ENCODE measurements at places on chromosomes 4 and X.

DNA sequence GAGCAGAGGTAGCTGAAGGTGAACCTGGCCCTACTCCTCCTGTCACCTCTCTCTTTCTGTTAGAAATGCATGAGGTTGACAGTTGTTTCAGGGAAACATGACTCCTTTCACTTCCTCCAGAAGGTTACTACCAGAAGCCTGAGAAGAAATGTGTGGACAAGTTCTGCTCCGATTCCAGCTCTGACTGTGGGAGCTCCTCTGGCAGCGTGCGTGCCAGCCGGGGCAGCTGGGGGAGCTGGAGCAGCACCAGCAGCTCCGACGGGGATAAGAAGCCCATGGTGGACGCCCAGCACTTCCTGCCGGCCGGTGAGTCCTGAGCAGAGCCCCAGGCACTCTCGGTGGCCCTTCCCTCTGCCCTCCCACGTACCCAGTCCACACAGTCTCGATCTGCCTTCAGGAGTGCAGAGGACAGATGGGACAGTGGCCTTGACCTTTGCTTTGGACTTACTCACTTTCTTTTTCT, 61.3 kb upstream of the TLR2 start:
- DNase-seq = no peak

- DNase-seq = no peak
Observed at GRCh38 chrX:104913348-104913747, 307.1 kb downstream of the TEX13A start.

- no peak for DNase-seq
Observed at GRCh38 chr4:72283357-72283756, 251.6 kb downstream of the NPFFR2 start.

- no peak for DNase-seq
Observed at GRCh38 chrX:13254076-13254785, 65.6 kb downstream of the ATXN3L start.

DNA sequence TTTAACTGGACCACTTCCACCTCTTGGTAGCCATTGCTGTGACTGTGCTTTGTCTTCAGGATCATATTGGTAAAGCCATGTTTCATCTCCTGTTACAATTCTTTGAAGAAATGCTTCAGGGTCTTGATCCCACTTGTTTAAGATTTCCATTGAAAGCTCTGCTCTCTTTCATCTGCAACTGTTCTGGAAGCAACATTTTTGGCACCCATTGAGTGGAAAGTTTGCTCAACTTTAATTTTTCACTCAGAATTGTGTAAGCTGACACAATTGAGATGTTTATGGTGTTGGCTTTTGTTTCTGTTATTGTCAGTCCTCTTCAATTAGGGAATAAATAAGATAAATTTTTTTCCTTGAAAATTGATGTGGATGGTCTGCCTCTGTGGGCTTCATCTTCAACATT, 237.4 kb downstream of the MAPK10 start:
- DNase-seq = no peak

DNA sequence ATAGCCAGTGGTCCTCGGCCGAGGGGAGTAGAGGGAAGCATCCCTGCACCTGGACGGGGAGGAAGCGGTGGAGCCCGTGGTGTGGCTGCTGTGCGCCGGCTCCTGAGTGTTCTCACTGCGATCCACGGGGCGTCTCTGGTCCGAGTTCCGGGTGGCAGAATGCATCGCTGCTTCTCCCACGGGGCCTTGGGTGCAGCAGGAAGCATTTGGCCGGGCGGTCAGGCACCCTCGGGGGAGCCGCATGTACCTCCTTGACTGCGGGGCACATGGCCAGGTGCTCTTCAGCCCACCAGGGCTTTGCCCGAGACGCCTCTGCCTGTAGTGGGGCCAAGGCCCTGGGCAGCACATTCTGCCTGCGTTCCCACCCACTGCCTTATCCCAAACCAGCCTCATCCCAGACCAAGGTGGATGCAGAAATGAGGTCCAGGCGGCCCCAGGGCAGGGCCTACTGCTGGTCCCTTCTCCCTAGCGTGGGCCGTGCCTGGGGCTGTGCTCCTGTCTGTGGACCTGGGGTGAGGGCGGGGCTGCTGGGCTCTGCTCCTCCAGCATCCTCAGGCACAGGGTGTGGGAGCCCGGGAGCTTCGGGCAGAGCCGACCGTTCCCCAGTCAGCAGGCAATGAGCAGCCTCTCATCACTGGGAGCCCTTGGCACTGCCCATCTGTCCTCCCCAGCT, 27.5 kb downstream of the NKX1-1 start:
- no peak for DNase-seq

- DNase-seq = no peak
Observed at GRCh38 chr4:73869130-73870055, at the start of gene CXCL1. Gene CXCL1, plus strand, starts transcription at chr4:73869393. Its CDS starts 78 bp downstream, at chr4:73869471.

- DNase-seq = no peak
Observed at GRCh38 chr4:27861381-27861787, 1000.7 kb downstream of the STIM2 start.

DNA sequence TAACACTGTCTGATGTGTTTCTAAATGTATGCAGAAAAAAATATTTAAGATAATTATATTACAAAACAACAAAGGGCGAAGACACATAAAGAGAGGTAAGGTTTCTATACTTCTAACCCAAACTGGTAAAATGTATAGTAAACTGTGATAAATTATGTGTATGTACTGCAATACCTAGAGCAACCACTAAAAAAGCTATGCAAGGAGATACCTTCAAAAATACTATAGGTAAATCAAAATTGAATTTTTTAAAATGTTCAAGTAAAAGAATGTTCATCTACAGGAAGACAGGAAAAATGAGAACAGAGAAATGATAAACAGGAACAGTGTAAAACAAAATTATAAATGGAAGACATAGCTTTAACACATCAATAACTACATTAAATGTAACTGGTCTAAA, 27.3 kb upstream of the RAI2 start:
- DNase-seq = no peak

- DNase-seq = no peak
Observed at GRCh38 chr4:1058997-1059665, 47.7 kb downstream of the FGFRL1 start.

GRCh38 chrX:131828482-131828881, 194.6 kb upstream of the STK26 start:
- no peak for DNase-seq

GRCh38 chrX:108557580-108557979, 117.9 kb downstream of the COL4A5 start:
- no peak for DNase-seq

DNA sequence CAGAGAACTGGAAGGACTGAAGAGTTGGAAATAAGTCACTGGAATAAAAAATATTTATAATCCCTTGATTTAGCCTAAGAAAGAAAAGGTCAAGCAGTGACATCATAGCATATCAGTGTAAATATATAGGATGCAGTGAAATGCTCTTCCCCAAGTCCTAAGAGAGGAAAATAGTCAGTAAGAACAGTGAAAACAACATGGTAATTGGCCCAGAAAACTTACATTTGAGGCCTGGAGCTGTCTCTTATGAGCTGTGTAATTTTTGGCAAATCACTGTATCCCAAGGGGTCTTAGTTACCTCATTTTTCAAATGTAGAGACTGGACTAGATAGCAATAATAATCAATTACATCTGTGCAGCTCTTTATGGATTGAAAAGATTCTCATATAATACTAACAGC, 255.7 kb upstream of the AR start:
- no peak for DNase-seq

DNA sequence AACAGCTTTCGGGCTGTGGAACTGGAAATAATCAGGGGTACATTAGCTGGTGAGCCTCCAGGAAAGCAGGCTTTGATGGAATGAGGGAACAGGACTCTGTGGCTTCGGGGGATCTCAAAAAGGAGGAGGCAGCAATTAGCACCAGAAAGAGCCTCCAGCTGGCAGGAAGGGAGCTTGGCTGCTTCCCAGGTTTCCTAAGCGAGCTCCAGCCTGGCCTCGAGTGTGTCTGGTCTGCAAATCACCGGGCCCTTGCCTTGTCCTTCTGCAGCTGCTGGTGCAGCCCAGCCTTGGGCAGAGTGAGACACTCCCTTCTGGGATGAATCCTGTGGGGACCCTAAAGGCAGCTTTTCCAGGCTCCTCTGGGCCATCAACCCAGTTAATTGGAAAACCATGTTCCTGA, 10.7 kb upstream of the PDHA1 start:
- DNase-seq = no peak

All from DMS153 (cell line).